ENCODE measurements at places on chromosomes 11 and 22.

DNA sequence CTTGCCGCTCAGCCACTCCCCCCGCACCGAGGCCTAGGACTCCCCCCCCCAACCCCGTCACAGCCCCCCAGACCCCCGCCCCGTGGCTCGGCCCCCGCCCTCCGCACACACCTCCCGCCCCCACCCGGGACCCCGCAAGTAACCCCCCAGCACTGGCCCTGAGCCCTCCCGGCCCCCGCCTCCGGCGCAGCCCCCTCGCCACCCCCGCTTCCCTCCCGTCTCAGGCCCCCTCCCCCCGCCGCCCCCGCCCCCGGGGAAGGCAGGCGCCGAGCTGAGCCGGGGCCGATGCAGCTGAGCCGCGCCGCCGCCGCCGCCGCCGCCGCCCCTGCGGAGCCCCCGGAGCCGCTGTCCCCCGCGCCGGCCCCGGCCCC is 1.5 kb downstream of the SHANK3 start:
- no peak for DNase-seq

DNA sequence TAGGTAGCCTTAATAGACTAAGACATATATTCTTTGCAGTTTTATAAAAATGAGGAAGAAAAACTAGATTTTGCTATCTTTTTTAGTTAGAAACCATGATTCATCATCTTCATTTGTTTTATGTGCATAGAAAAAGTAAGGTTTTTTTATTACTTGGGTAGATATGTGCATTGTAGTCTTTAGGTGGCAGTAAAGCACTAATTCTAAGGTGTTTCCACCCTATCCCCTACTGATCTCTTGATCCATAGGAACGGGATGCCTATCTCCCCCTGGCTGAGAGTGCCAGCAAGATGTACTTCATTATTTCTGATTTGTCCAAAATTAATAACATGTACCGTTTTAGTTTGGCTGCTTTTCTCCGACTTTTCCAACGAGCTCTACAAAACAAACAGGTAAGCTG is 148.1 kb downstream of the DYNC2H1 start:
- no peak for DNase-seq

- DNase-seq = no peak
Observed at GRCh38 chr11:60785806-60786361, 751 bp downstream of the MS4A10 start.

DNA sequence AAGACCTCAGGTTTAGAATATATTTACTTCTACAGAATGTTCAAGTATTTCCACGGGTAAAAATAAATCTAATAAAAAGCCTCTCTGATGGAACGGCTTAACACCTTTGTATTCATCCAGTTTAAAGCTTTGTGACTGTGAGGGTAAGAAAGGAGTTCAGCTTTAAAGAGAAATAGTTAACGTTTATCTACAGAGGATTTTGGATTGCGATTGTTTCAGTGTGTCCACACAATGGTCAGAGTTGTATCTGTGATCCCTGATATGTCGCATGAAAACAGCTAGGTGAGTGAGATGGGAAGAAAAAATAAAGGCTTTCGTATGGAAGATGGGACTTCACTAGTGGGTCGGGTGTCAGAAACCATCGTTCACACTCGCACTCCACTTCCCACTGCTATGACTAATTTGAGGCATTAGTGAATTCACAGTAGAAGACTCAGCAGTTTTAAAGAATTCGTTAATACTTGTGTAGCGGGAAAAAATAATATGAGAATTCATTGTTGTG is 1.6 kb downstream of the APLP2 start:
- DNase-seq = no peak

DNA sequence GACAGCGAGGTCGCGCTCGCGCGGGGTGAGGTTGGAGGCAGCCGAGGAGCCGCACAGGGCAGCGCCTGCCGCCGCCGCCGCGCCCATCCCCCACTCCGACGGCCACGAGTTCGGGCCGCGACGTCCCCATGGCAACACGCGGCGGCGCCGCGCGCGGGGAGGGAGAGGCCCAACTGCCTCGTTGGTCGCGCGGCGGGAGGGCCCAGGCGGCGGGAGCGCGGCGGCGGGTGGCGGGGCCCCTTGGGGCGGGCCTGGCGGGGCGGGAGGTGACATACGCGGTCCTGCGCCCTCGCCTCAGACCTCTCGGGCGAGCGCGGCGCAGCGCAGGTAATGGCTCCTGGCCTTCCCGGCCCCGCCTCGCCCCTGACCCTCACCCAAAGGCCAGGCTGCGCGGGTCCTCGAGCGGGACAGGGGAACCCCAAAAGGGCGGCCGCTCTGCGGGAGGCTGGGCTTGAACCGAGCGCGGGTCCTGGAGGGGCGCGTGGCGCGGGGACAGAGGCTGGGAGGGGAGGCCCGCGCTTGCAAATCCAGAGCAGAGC is at the start of gene DEUP1:
Gene DEUP1 (plus strand): TSS at position 297 of the 539 bp plus-strand sequence. CDS start 1,518 bp downstream, outside the sequence.
- no peak for DNase-seq

- DNase-seq = no peak
Observed at GRCh38 chr11:6646576-6646917, 9.1 kb downstream of the DCHS1 start.

GRCh38 chr22:45504373-45505341 is 2.0 kb downstream of the FBLN1 start:
- no peak for DNase-seq

DNA sequence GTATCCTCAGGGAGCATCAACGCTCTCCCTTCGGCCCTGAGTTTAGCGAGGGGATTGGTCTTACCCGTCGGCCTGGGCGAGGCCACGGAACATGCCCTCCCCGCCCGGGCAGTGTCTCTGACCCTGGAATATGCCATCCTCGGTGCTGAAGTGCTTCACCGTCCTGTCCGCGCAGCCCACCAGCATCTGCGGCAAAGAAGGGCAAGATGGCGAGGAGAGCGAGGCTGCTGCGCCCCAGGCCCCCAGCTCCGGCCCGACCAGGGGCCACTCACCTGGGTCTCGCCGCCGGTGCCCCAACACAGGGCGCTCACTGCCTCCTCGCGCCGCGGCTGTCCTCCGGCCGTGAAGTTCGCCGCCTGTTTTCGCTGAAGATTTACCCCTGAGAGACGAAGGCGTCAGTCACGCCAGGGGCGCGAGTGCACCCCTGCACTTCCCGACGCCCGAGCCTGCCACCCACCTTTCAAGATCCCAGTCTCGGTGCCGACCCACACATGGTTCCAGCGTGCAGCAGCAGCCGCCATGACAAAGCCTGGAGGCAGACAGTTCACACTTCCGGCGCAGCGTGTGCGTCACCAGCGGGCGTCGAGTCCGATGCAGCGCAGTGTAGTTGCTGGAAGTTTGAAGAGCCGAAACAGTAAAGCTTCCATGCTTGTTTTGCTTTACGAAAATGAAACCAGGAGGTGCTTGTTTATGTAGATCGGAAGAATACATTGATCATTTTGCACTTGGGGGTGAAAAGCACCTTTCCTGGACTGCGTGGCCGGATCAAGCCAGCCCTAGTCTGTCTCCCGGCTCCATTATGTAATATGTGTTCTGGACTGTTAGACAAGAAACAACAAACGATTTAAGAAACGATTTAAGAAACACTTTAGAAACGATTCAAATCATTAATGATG is at the start of gene WDR74:
Gene WDR74 (minus strand): TSS at position 541 of the 896 bp plus-strand sequence. CDS start 20 bp downstream, at position 521.
- peak; percentile 82 for DNase-seq

- DNase-seq = no peak
Observed at GRCh38 chr22:28052825-28053269, 133.8 kb upstream of the PITPNB start.

DNA sequence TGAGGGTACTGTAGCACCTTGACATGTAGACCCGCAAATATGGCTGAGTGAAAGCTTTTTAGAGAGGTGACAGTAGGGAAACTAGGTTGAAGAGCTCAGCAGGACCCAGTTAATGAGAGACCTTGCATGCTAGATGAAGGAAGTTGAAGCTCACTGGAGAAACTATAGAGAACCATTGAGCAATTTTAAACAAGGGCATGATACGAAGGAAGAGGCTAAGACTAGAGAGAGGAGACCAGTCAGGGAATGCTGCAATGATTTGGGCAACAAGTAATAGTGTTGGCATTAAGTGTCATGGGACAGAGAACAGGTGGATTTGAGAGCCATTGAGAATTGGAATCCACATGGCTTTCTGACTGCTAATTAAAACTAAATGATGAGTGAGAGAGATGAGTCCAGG is 4.1 kb downstream of the OLFML1 start:
- no peak for DNase-seq

GRCh38 chr22:46350646-46351045 is 15.1 kb downstream of the TRMU start:
- DNase-seq = no peak

- no peak for DNase-seq
Observed at GRCh38 chr11:107587306-107587979, 3.5 kb upstream of the ELMOD1 start.

DNA sequence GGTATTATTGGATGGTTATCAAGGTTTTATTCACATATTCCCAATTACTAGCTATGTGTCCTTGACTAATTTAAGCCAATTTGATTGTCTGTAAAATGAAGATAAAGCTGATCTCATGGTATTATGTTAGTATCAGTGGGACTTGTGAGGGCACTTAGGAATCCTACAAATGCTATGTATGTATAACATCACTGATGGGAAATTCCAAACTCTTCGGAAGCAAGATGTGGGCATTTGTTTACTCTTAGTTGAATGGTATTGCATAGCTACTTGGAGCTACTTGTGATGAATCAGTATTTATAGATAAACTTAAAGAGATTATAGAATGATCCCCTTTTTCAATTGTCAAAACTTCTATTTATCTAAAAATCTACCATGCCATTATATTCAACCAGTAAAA is 239.9 kb downstream of the CNTN5 start:
- DNase-seq = no peak

- no peak for DNase-seq
Observed at GRCh38 chr22:29004647-29005371, 56.8 kb downstream of the C22orf31 start.

DNA sequence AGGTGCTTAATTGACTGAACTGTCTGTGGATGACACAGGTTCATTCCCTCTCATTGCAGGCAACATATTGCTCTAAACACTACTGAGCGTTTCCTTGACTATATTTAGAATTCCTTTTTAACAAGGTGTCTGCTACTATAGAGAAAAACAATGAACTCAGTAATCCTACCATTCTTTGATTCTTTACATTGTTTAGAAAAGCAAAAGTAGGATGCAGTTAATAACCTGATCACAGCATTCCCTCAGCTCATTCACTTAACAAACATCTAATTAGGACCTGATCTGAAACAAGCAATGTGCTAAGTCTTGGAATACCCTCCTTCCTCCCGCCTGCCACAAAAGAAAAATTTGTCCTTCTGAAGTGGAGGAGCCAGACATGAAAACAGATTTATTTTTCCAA is 313.1 kb downstream of the LRRC4C start:
- no peak for DNase-seq

GRCh38 chr22:34437140-34437539 is 516.9 kb upstream of the LARGE1 start:
- DNase-seq = no peak

GRCh38 chr11:121563003-121563402 is 110.2 kb upstream of the SORL1-AS1 start:
- no peak for DNase-seq

DNA sequence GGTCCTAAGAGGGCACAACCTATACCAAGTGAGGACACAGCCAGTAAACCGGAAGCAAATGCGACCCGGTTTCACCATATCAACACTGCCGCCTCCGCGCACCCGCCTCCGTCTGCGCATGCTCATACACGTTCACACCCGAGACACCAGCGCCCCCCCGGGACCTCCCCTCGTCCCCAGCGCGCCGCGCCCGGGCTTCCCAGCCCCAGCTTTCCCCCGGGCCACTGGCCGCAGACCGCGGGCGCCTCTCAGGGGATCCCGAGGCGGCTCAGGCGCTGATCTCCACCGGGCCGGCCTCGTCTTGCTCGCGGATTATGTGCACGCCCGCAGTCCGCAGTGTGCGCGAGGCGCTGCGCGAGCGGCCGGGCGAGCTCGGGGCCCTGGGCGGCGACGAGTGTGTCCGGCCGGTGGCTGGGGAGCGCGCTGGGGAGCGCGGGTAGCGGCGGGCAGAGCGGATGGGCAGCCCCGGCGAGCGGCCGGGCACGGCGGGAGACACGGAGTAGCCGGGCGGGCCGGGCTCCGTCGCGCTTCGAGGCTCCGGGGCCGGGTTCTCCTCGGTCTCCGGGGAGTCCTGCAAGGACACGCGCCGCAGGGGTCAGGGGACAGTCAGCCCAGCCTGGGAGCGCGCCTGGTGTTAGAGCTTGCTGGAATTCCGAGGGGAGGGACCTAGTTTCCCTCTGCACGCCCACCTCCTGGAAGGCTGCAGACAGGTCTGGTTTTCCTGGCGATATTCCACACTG is 2.0 kb downstream of the HEPN1 start:
- DNase-seq = peak; percentile 73

GRCh38 chr11:84747871-84748270 is 879.3 kb downstream of the DLG2 start:
- no peak for DNase-seq

- DNase-seq = no peak
Observed at GRCh38 chr11:108037636-108038035, 28.9 kb downstream of the CUL5 start.

DNA sequence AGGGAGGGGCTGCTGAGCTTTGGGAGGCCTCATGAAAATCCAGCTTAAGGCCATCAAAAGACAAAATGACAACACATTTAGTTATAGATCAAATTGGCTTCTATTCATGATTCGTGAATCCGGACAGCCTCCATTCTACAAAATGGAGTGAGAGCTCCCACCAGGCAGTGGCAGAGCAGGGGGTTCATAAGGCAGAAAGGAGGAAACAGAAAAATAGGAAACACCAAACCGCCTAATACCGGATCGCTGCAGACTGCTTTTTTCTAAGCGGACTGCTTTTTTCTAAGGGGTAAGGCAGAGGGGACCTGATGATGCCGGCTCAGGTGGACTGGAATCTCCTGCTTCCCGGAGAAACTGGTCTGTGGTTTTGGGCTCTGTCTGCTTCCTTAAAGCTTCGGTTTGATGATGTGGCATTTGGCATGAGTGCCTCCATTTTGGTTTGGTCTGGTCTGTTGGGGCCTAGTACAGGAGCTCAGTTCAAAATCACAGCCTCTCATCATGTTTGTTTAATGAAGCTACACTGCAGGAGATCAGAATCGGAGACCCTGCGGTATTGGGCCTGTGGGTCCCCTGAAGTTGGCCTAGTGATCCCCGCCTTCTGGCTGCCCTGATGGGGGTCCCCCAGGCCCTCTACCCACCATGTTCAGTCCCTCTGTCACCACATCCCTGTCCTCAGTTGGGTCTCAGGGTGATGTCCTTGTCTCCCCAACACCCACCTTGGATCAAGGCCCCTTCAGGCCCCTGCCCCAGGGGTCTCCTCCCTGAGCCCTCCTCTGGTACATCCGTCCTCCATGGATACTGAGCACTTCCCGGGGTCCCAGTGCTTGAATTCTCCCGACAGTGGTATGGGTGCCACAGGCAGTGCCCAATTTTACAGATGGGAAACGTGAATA is 1.2 kb downstream of the ALDH3B1 start:
- no peak for DNase-seq

- no peak for DNase-seq
Observed at GRCh38 chr22:28249402-28249801, 330.3 kb upstream of the PITPNB start.

DNA sequence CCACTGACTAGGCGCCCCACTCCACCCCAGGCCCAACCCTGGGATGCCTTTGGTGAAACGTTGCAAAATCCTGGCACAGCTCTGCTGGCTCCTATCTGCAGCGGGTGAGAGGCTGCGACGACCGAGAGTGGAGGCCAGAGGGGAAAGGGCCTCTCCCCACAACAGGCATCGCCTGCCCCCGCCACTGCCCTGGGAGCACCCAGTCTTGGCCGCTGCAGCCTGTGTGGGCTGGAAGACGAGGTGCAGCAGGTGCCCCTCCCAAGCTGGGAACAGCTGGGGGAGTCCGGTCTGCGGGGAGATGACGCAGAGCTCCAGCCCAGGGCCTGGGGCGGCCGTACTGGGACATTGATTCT is 4.2 kb upstream of the PIM3 start:
- no peak for DNase-seq

- DNase-seq = no peak
Observed at GRCh38 chr11:92423115-92424034, 198.8 kb downstream of the FAT3 start.

- peak; percentile 49 for DNase-seq
Observed at GRCh38 chr22:39205344-39206021, 39.3 kb downstream of the PDGFB start.
